ENCODE measurements at places on chromosomes 6 and 20.

GRCh38 chr6:5566718-5567117, 305.4 kb downstream of the FARS2 start:
- DNase-seq: no peak

DNA sequence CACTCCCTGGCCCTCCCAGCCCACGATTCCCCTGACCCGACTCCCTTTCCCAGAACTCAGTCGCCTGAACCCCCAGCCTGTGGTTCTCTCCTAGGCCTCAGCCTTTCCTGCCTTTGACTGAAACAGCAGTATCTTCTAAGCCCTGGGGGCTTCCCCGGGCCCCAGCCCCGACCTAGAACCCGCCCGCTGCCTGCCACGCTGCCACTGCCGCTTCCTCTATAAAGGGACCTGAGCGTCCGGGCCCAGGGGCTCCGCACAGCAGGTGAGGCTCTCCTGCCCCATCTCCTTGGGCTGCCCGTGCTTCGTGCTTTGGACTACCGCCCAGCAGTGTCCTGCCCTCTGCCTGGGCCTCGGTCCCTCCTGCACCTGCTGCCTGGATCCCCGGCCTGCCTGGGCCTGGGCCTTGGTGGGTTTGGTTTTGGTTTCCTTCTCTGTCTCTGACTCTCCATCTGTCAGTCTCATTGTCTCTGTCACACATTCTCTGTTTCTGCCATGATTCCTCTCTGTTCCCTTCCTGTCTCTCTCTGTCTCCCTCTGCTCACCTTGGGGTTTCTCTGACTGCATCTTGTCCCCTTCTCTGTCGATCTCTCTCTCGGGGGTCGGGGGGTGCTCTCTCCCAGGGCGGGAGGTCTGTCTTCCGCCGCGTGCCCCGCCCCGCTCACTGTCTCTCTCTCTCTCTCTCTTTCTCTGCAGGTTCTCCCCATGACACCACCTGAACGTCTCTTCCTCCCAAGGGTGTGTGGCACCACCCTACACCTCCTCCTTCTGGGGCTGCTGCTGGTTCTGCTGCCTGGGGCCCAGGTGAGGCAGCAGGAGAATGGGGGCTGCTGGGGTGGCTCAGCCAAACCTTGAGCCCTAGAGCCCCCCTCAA, at the start of gene LTA:
LTA (plus strand) TSS at position 249 of the 871 bp plus-strand sequence; CDS start at position 703, 454 bp downstream.
- no peak for DNase-seq

DNA sequence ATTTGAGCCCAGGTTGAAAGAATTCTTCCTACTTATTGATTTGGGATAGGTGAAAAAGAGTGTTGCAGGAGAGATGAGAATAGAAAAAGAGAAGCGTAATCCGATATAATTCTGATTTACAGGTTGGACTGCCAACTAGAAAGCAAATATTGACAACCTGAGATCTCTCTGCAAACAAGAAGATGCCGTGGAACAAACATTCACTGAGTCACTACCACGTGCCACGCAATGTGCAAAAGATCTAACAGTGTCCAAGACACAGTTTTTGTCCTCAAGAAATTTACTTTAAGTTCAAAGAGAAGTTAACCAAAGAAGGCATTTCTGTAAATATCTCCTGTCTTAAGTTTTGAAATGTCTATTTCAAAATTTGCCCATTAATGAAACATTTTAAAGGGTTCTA, 578.0 kb upstream of the ARID1B start:
- DNase-seq: no peak

- no peak for DNase-seq
Observed at GRCh38 chr6:51830666-51831065, 256.7 kb downstream of the PKHD1 start.

GRCh38 chr20:44596876-44597275, 14.5 kb downstream of the PKIG start:
- no peak for DNase-seq

- DNase-seq: no peak
Observed at GRCh38 chr20:35279533-35280174, 1.7 kb upstream of the MMP24OS start.

GRCh38 chr6:29685718-29686326, 4.9 kb upstream of the ZFP57 start:
- DNase-seq: no peak

- no peak for DNase-seq
Observed at GRCh38 chr20:51470907-51471411, 71.6 kb downstream of the NFATC2 start.

DNA sequence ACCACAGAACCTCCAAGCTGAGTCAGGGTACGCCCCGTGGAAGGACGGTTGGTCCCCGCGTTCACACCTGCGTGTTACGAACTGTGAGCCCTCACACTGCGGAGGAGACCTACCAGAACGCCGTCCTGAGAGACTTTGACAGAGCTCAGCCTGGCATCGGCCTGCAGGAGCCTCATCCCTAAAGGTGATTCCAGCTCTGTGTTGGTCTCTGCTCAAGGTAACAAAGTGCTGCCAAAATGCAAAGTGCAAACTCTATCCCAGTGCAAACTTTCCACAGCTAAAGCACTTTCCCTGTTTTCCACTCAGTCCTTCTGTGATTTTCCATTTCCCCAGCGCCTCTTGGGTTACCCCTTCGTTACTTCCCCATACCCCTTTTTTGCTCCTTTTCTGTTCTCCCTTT, 8.6 kb upstream of the ZBTB46 start:
- no peak for DNase-seq

DNA sequence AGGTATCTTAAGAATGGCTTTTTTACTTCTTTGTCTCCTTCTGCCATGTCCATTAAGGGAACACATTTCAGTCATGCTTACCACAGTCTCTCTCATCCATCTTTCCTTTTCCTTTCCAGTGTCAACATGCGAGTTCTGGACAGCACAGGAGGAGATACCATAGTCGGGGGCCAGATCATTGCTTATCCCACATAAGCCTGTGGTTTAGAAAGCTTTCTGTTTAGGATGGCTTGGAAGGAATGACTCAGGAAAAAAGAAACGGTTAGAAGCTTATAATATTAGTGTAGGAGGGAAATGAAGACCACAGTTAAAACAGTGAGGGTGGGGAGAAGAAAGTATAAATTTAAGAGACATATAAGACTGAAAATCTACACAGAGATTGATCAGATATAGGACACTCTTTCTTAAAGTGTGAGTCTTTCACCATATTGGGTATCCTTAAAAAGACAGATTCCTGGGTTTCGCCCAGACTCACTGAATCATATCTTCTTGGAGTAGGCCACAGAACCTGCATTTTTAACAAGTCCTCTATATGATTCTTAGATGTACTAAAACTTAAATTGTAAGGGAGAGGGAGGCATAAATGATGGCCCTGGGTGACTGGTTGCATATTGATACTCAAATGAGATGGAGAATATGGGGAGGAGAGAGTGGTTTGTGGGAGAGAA, 36.1 kb downstream of the DSE start:
- no peak for DNase-seq

DNA sequence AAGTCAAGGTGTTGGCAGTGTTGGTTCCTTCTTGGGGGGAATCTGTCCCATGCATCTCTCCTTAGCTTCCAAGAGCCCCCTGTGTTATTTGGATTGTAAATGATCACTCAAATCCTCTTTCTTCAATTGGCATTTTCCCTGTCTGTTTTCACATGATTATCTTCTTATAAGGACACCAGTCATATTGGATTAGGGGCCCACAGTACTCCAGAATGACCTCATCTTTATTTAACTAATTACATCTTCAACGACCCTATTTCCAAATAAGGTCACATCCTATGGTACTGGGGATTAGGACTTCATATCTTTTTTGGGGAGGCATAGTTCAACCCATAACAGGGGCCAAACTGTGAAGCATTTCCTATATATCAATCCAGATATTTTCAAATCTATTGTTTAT, 57.3 kb downstream of the PTPRA start:
- no peak for DNase-seq

GRCh38 chr6:99282479-99283062, 66.9 kb downstream of the FAXC start:
- no peak for DNase-seq

DNA sequence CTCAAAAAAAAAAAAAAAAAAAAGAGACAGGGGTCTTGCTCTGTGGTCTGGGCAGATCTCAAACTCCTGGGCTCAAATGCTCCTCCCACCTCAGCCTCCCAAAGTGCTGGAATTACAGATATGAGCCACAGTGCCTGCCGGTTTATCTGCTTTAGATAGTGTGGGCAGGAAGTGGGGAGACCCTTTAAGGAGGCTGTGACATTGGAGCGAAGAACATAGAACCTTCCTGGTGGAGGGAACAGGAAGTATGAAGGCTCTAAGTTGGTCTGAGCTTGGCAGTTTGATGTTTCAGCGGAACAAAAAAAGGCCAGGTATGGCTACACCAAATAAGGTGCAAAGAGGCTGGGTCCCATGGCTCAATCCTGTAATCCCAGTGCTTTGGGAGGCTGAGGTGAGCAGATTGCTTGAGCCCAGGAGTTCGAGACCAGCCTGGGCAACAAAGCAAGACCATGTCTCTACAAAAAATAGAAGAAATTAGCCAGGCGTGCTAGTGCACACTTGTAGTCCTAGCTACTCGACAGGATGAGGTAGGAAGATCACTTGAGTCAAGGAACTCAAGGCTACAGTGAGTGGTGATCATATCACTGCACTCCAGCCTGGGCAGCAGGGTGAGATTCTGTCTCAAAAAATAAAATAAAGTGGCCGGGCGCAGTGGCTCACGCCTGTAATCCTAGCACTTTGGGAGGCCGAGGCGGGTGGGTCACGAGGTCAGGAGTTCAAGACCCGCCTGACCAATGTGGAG, 8.7 kb upstream of the ZMYND8 start:
- no peak for DNase-seq

GRCh38 chr6:108497883-108498282, 62.8 kb upstream of the FOXO3 start:
- DNase-seq: no peak

DNA sequence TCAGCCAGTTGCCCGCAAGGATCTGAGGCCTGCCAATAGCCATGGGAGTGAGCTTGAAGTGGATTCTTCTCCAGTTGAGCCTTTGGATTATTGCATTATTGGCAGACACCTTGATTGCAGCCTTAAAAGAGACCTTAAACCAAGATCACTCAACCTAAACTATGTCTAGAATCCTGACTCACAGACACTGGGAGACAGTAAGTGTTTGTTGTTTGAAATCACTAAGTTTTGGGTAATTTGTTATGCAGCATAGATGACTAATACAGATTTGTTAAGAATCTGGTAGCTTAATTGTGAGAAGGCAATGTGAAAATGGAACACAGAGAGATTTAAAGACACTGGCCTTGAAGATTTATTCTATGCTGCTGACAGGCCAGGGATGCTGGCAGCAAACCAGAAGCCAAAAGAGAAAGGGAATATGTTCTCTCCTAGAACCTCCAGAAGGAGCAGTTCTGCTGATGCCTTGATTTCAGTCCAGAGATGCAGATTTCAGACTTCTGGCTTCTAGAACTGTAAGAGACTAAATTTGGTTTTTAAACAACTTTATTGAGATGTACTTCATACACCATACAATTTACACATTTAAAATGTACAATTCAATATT, 17.6 kb downstream of the SIRPD start:
- DNase-seq: no peak

GRCh38 chr20:8851446-8851845, 217.4 kb upstream of the PLCB4 start:
- DNase-seq: no peak

GRCh38 chr6:108781419-108782100, 66.7 kb upstream of the ARMC2 start:
- DNase-seq: no peak

GRCh38 chr6:165268987-165269386, 40.4 kb downstream of the C6orf118 start:
- no peak for DNase-seq

- DNase-seq: no peak
Observed at GRCh38 chr6:14142511-14143223, 25.1 kb downstream of the CD83 start.

DNA sequence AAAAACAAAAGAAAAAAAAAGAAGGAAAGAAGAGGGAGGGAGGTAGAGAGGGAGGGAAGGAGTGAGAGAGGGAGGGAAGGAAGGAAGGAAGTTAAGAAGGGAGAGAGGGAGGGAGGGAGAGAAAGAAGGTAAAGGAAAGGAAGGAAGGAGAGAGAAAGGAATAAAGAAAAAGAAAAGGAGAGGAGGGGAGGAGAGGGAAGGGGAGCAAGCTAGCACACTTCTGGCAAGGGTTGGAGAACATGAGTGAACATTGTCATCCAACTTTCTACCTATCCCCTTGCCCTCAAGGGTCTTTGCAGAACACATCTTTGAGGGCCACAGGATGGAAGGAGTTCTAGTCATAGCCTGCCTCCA, 34.1 kb upstream of the IL17A start:
- no peak for DNase-seq

Measured in cardiac septum (tissue), 1 donor.